ENCODE measurements at places on chromosomes 16 and 17. TPM values are rescaled to one million over a fixed set of nuclear protein-coding genes. Genes with fewer than 3 reads are reported as not detected.

PLA2G10 gene
- not detected for total RNA-seq

RAMP2 gene
- 6.5 TPM for total RNA-seq

PIMREG gene
- total RNA-seq = 120 TPM

NOD2 gene
- 0.57 TPM for total RNA-seq

GRCh38 chr17:57506774-57507127 lies 238.3 kb downstream of the CCDC182 start:
- H3K27ac ChIP-seq = no peak overlapping the region
- H3K36me3 ChIP-seq = peaks cover 2% of the 10 kb centered on the region
- peaks cover 33% of the 10 kb centered on the region for H3K4me1 ChIP-seq
- no peak overlapping the region for H3K4me3 ChIP-seq

DNA sequence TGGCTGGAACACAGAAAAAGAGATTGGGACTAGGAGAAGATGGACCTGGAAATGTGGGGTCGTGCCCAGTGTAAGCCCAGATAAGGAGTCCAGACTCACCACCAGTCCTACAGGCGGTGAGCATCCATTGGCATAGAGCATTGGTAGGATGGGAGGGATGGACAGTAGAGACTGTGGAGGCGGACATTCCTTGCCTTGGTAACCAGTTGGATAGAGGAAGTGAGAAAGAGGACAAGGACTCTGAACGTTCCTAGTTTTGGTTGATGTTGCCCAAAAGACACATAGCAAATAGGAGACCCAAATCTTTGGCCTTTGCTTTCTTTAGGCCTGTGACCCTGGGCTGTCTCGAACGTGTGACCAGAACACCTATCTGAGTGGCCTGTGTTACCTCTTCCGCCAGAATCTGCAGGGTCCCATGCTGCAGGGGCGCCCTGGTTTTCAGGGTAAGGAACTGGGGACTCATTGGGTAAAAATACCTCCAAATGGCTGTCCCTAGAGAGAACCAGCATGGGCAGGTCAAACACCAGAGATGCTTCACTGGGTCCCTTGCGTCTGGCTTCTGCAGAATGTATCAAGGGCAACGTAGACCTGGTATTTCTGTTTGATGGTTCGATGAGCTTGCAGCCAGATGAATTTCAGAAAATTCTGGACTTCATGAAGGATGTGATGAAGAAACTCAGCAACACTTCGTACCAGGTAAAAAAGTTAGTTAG lies 6.4 kb downstream of the ITGAL start:
- H3K27me3 ChIP-seq = peaks cover 5% of the 10 kb centered on the region
- H3K36me3 ChIP-seq = no peaks in the 10 kb centered on the region
- H3K27ac ChIP-seq = no peak overlapping the region
- no peaks in the 10 kb centered on the region for H3K4me1 ChIP-seq
- no peak for DNase-seq
- H3K4me3 ChIP-seq = no peak overlapping the region

DNA sequence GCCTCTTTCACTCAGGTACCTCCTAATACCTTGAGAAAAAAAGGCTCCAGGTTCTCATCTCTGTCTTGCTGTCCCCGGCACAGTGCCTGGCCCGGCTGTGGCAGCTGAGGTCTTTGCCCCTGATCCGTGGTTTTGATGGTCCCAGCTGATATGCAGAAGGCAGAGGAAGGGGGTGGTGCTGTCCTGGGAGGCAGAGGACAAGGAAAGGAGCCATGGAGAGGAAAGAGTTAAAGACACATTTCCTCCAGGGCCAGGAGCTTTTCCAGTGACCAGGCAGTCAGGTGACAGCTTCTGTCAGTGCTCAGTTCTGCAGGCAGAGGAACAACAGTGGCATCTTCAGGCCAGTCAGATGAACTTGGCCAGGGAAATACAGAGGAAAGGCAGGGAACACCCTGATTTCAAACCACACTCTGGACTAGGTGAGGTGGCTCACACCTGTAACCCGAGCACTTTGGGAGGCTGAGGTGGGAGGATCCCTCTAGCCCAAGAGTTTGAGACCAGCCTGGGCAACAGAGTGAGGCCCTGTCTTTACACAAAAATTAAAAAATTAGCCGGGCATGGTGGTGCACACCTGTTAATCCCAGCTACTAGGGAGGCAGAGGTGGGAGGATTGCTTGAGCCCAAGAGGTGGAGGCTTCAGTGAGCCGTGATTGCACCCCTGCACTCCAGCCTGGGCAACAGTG lies 3.3 kb upstream of the COG1 start:
- peak overlapping the region; percentile 82 for H3K4me3 ChIP-seq
- DNase-seq = peak; percentile 11
- no peaks in the 10 kb centered on the region for H3K36me3 ChIP-seq
- H3K27me3 ChIP-seq = no peaks in the 10 kb centered on the region

- peaks cover 9% of the 10 kb centered on the region for H3K27me3 ChIP-seq
- H3K36me3 ChIP-seq = no peaks in the 10 kb centered on the region
- H3K4me1 ChIP-seq = peaks cover 28% of the 10 kb centered on the region
- no peak overlapping the region for H3K4me3 ChIP-seq
These were observed 840 bp upstream of the CDH5 start for GRCh38 chr16:66365651-66366050.

GRCh38 chr17:7308625-7309433 lies 1.4 kb downstream of the EIF5A start:
- H3K4me3 ChIP-seq = peak overlapping the region; percentile 99
- DNase-seq = peak; percentile 38
- H3K36me3 ChIP-seq = peaks cover 32% of the 10 kb centered on the region
- H3K4me1 ChIP-seq = peaks cover 54% of the 10 kb centered on the region
- peaks cover 8% of the 10 kb centered on the region for H3K27me3 ChIP-seq

DNA sequence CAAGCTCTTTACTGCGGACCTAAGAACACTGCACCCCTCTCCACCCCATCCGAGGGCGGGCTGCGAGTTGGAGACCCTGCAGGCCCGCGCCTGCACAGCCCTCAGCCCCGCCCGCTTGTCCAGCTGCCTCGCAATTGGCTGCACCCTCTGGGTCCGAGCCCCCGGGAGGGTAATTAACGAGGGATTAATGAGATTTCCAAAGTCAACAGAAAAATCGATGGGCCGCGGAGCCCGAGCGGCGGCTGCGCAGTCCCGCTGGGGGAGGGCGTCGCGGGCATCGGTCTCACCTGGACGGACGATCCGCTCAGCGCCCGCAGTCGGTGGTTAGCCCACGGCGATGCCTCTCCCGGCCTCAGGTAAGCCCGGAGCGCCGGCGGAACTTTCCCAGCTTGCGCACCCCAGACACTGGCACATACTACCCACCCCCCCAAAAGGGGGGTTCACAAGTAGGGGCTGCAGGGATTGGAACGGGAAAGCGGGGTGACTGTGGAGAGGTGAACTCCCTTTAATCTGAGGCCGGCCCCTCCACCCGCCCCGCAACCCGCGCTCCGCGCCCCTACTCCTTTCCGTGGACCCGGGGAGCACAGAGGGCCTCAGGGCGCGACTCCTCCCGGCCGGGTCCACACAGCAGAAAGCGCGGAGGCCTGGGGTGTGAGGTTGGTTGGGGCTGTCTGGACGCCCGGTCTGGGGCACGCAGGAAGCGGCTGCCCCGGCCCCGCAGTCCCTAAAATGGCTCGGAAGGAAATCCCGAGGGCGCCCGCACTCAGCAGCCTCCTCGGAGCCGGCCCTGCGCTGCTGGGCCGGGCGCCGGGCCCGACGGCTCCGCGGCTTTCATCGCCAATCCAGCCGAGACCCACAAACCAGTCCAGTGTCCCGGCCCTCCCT lies at the start of gene OTOP3:
Gene OTOP3, plus strand, starts transcription at position 314 of the 885 bp plus-strand sequence. Its CDS starts 24 bp downstream, at position 338.
- H3K4me1 ChIP-seq = no peaks in the 10 kb centered on the region
- no peak within 1 kb of the TSS for H3K27ac ChIP-seq
- H3K36me3 ChIP-seq = no peaks in the 10 kb centered on the region
- no peak for DNase-seq

DNA sequence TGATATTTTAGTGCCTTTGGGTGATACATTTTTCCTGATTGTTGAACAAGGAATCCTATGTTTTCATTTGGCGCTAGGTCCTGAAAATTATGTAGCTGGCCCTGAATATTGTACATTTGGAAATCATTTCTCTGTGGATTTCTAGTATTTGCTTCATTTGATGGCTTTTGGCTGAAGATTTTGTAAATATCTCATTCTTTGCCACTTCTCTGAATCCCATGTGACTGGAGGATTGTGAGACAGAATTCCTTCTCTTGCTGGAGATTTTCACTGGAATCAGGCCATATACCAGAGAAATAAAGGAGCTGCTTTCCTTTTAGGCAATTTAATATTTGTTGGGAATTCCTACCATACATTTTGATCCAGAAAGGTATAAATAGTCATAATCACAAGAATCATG lies 8.6 kb downstream of the KRT28 start:
- peaks cover 34% of the 10 kb centered on the region for H3K27me3 ChIP-seq
- H3K27ac ChIP-seq = no peak overlapping the region

GRCh38 chr17:44387804-44388203 lies 1.6 kb downstream of the ITGA2B start:
- H3K4me1 ChIP-seq = peaks cover 18% of the 10 kb centered on the region
- no peak for DNase-seq
- H3K4me3 ChIP-seq = peak overlapping the region; percentile 75
- no peaks in the 10 kb centered on the region for H3K36me3 ChIP-seq

GRCh38 chr17:27413315-27413714 lies 42.9 kb upstream of the KSR1 start:
- no peaks in the 10 kb centered on the region for H3K36me3 ChIP-seq
- no peak overlapping the region for H3K4me3 ChIP-seq
- no peak overlapping the region for H3K27ac ChIP-seq
- DNase-seq = no peak
- H3K27me3 ChIP-seq = peaks cover 13% of the 10 kb centered on the region
- no peaks in the 10 kb centered on the region for H3K4me1 ChIP-seq

- no peak for DNase-seq
- peaks cover 5% of the 10 kb centered on the region for H3K4me1 ChIP-seq
- H3K27me3 ChIP-seq = peaks cover 90% of the 10 kb centered on the region
These were observed 1.2 kb downstream of the GSG1L start for GRCh38 chr16:28062261-28062846.

DNA sequence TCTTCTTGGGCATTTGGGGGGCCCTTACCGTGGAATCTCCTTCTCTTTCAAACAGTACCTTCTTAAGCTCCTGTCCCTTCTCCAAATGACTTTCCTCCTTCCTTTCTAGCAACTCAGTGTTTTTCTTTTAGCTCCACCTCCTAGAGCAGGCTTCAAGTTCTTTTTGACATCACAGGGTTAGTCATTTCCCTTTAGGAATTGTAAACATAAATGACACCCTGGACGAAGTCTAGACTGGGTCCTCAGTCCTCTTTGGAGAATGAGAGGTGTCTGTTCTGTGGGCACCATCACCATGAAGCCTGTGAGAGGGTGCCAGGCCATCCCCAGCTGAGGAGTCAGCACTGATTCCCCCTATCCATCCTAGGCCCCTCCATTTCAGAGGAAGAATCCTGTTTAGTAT lies 94.7 kb downstream of the SALL1 start:
- peaks cover 3% of the 10 kb centered on the region for H3K27me3 ChIP-seq
- no peaks in the 10 kb centered on the region for H3K36me3 ChIP-seq
- peaks cover 4% of the 10 kb centered on the region for H3K4me1 ChIP-seq
- no peak overlapping the region for H3K27ac ChIP-seq
- H3K4me3 ChIP-seq = no peak overlapping the region

DNA sequence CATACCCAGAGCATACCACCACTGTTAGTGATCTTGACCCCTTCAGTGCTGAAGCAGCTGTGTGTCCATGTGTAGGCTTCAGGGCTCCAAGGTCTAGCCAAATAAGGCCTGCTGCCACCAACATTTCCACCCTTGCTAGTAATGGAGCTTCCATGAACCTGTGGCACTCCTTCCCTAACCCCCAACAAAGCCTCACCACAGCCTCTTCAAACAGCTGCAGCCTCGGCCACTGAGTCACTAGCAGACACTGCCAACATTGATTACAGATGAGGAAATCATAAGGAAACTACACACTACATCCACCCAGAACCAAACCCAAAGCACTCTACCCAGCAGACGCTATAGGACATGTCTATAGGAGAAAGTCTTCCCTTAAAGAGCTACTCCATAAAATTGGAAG lies 610.7 kb downstream of the KCNJ2 start:
- peaks cover 5% of the 10 kb centered on the region for H3K4me1 ChIP-seq
- H3K27me3 ChIP-seq = no peaks in the 10 kb centered on the region
- no peaks in the 10 kb centered on the region for H3K36me3 ChIP-seq
- no peak overlapping the region for H3K4me3 ChIP-seq

- no peaks in the 10 kb centered on the region for H3K36me3 ChIP-seq
- no peak overlapping the region for H3K27ac ChIP-seq
- H3K27me3 ChIP-seq = no peaks in the 10 kb centered on the region
- H3K4me3 ChIP-seq = no peak overlapping the region
- H3K4me1 ChIP-seq = no peaks in the 10 kb centered on the region
- DNase-seq = no peak
These were observed 17.4 kb downstream of the AARSD1 start for GRCh38 chr17:42946812-42947211.

DNA sequence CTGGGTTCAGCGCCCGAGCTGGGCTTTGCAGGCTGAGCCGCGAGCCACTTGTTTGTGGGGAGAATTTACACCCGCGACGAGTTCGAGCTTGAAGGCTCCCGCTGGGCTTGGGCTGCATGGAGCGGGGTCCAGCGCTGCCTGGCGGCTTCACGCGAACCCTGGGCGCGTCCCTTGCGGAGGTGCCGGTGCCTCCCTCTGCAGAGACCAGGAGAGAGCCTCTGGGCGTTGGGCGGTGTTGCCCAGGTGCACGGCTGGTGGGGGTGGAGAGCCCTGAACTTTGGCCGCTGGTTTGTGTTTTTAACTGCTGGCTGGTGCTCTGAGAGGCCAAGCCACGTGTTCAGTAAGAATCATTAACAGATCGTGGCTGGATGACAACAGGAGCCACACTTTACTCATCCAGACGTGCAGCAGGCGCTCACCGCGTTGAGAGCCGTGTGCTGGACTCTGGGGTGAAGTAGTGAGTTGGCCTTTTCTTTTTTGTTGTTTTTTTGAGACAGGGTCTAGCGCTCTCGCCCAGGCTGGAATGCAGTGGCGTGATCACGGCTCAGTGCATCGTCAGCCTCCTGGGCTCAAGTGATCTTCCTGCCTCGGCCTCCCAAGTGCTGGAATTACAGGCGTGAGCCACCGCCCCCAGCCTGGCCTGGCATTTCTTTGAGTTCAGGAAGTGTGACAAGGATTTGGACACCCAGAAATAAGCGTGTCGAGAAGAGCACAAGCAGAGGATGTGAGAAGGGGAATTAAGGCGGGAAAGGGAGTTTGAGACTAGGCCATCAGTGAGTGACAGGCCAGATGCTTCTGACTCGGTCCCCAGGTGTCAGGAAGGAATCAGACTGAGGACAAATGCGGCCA lies 827 bp downstream of the CDK10 start:
- peak overlapping the region; percentile 93 for H3K4me3 ChIP-seq
- peaks cover 36% of the 10 kb centered on the region for H3K36me3 ChIP-seq
- H3K27me3 ChIP-seq = peaks cover 3% of the 10 kb centered on the region
- DNase-seq = no peak

All from neural crest cell (in vitro differentiated cells).